ENCODE measurements at places on chromosomes 1 and 21. TPM values are rescaled to one million over a fixed set of nuclear protein-coding genes. Genes with fewer than 3 reads are reported as not detected.

DNA sequence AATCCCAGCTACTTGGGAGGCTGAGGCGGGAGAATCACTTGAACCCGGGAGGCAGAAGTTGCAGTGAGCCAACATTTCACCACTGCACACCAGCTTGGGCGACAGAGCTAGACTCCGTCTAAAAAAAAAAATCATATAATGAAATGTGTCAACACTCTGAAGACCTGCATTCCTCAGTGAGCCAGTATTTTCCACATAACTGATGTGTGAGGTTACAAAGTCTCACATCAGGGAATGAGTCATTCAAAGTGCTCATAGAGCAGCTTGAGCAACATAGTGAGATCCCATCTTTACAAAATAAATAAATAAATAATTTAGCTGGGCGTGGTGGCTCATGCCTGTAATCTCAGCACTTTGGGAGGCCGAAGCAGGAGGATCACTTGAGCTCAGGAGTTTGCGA lies 65.5 kb downstream of the CASZ1 start:
- no peak overlapping the region for H3K27ac ChIP-seq
- H3K4me3 ChIP-seq, result no peak overlapping the region
- H3K4me1 ChIP-seq, result peaks cover 18% of the 10 kb centered on the region
- DNase-seq, result no peak
- H3K36me3 ChIP-seq, result no peaks in the 10 kb centered on the region

GRCh38 chr1:59692591-59692990 lies 122.2 kb upstream of the HOOK1 start:
- H3K4me1 ChIP-seq, result peaks cover 4% of the 10 kb centered on the region
- no peak for DNase-seq
- H3K4me3 ChIP-seq, result no peak overlapping the region
- no peak overlapping the region for H3K27ac ChIP-seq
- no peaks in the 10 kb centered on the region for H3K36me3 ChIP-seq

- DNase-seq, result peak; percentile 42
- no peak overlapping the region for H3K4me3 ChIP-seq
- H3K27me3 ChIP-seq, result no peaks in the 10 kb centered on the region
- H3K36me3 ChIP-seq, result no peaks in the 10 kb centered on the region
- peak overlapping the region; percentile 79 for H3K27ac ChIP-seq
These were observed 78.9 kb upstream of the SLC45A1 start for GRCh38 chr1:8239039-8239305.

DNA sequence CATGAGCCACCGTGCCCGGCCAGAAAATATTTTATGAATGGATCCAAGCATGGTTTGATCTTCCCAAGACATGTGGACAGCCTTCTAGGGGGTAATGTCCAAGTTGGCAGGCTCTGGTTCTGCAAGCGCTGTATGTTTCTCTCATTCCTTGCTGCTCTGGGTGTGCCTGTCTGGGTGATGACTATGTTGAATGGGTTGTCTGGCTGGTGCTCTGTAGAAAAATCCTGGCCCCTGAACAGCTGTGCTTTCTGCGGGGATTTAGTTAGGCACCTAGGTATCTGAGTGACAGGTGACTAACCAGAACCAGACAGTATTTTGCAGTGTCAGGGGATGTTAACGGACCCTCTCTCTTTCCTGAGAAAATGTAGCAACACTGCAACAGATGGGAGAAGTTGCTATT lies 14.1 kb downstream of the HUNK start:
- no peaks in the 10 kb centered on the region for H3K36me3 ChIP-seq
- DNase-seq, result no peak
- no peak overlapping the region for H3K4me3 ChIP-seq

GRCh38 chr21:31405604-31406003 lies 61.5 kb upstream of the TIAM1 start:
- H3K36me3 ChIP-seq, result no peaks in the 10 kb centered on the region
- no peak overlapping the region for H3K27ac ChIP-seq
- no peak overlapping the region for H3K4me3 ChIP-seq
- no peak for DNase-seq
- no peaks in the 10 kb centered on the region for H3K27me3 ChIP-seq

Gene SEMA6C
- 8.5 TPM for polyA plus RNA-seq

Gene ZNF648
- 0.24 TPM for polyA plus RNA-seq

Gene TCP10L
- 1.5 TPM for polyA plus RNA-seq

Measured in GM23338 (cell line).